ENCODE measurements at places on chromosomes 2 and 18.
A peak's percentile ranks its signal among the peaks of the same experiment; 100 is the strongest.

DNA sequence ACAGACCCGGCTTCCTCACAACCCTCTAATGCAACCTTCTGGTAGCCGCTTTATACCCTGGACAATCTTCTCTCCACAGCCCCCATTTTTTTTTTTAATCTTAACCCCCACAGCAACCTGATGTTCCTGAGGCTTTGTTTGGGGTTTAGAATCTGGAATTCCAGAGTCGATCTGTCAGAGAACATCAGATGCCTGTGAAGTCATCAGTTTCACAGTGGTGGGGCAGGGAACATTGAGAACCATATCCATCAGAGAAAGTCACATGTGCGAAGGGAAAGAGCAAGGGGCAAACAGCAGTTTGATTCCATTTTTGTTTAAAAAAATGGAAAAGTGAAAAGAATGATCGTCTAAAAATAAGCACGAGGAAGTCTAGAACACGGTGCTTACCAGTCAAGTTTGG, 20.6 kb downstream of the NPAS2 start:
- DNase-seq: no peak

- peak; percentile 30 for DNase-seq
Observed at GRCh38 chr18:22391407-22392345, 26.0 kb downstream of the CTAGE1 start.

- no peak for DNase-seq
Observed at GRCh38 chr2:54981385-54981784, 68.9 kb downstream of the RTN4 start.

GRCh38 chr2:46277431-46278190, 19.6 kb upstream of the EPAS1 start:
- no peak for DNase-seq

DNA sequence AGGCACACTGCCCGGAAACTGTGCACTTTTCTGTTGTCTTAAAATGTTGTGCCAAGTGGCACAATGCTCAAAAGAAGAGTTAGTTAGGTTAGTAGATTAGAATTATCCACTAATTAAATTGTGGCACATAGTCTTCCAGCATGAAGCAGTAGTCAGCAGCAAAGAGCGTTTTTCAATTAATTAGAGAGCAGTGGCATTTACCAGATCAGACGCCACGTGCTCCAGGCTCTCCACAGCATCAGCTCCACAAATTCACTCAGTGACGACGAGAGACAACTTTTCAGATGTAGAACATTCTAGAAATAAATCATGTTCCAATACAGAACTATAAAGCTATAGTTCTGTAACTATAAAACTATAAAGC, 16.4 kb upstream of the RTTN start:
- DNase-seq: no peak

All from stimulated activated CD8-positive, alpha-beta memory T cell treated with anti-CD3 and anti-CD28 coated beads, Interleukin-2, amount 100 ng/mL, for 1 hour (primary cell).